ENCODE measurements at places on chromosomes 7 and 10. TPM values are rescaled to one million over a fixed set of nuclear protein-coding genes. Genes with fewer than 3 reads are reported as not detected.

The PRF1 gene
- not detected for total RNA-seq

The FAM25G gene
- not detected for total RNA-seq

The VPS37D gene
- total RNA-seq, result 14.7 TPM

The RAB19 gene
- not detected for total RNA-seq

The DOCK4 gene
- 99.4 TPM for total RNA-seq

The SPAG6 gene
- total RNA-seq, result 1.5 TPM

The STEAP1 gene
- total RNA-seq, result 2.2 TPM

The CLCN1 gene
- not detected for total RNA-seq

The PIP gene
- total RNA-seq, result not detected

DNA sequence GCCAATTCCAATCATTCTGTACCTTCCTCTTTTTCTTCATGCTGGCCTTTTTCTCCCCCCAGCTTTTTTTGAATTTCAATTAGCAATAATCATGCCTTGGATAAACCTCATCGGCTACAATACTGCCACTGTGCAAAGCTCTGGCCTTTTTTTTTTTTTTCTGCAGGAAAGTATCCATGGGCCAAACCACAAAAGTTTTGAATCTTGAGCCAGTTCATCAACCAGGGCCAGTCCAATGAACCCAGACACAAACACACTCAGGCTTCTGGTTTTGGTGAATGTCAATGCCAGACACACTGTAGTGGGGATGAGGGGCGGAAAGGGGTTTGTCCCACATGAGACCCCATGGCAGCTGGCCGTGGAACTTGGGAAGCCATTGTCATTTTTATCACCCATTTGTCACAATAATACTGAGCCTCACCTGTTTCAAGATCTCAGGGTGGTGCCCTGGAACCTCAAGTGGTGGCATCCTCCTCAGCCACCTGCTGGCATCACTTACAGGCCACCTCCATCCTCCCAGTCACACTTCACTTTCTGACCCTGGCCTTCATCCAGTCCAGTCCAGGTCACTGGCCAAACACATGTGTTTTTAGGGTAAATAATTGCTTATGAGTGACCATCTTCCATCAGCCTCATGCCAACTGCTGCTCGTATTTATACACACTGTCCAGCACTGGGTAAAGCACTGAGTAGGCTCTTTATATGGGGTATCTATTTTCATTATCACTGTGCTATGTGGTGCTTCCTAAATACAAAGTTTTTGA, 40.8 kb upstream of the TSPAN33 start:
- DNase-seq, result no peak

- DNase-seq, result no peak
Measured at GRCh38 chr7:134300988-134301387, 15.7 kb downstream of the SLC35B4 start.

GRCh38 chr10:110772454-110773025, 99.2 kb upstream of the PDCD4 start:
- DNase-seq, result no peak

GRCh38 chr7:64755865-64756264, 38.4 kb upstream of the ZNF138 start:
- DNase-seq, result no peak

DNA sequence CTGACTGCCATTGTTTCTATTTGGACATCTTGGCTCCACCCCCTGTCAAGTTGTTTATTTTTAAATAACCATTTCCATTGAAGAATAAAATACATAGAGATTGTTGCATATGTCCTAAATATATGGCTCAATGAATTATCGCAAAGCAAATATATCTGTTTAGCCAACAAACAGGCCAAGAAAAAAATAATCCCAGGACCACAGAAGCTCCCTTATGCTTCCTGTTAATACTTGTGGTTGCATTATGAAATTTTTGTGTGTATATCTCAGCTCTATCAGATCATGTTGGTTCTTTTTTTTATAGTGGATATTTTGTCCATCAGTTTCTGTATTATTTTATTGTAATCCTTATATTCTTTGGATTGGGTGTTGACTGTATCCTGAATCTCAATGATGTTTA, 53.4 kb upstream of the CYP2C8 start:
- DNase-seq, result no peak

GRCh38 chr10:94375374-94375773, 12.6 kb upstream of the NOC3L start:
- DNase-seq, result no peak

DNA sequence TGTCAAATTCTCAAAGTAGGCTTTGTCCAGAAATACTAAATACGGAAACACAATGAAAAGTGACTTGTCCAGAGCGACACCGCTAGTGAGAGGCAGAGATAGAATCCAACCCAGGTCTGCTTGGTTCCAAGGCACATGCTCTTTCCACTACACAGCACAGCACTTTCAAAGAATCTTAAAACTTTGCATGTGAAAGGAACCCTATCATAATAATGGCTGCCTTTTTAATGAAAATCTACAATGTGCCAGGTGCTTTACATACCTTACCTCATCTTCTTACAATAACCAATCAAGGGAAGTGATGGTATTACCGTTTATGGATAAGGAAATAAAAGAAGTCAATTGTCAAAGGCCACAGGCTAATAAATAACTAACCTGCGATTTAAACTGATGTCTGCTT, 2.6 kb downstream of the CHCHD3 start:
- no peak for DNase-seq

DNA sequence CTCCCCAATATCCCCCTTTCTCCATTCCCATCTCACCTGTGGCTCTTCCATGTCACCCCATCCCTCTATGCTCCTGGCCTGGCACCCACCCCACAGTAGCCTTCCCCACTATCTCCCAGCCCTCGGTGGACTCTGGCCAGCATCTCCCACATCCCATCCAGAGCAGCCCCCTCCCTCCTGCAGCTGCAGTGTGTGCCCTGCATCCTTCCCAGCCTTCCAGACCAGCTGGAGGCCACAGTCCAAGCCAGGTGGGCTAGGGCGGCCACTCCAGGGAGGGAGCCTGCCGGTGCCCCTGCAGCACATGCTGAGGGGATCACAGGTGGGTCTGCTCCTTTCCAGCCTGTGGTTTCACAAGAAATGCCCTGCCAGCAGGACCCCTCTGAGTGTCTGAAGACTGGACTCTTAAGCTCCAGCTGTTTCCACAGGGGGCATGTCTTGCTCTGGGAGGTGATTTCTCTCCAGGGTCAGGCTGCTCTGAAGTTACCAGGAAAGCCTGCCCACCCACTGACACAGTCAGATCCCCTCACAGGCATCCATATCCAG, 90.9 kb upstream of the PPIF start:
- no peak for DNase-seq

DNA sequence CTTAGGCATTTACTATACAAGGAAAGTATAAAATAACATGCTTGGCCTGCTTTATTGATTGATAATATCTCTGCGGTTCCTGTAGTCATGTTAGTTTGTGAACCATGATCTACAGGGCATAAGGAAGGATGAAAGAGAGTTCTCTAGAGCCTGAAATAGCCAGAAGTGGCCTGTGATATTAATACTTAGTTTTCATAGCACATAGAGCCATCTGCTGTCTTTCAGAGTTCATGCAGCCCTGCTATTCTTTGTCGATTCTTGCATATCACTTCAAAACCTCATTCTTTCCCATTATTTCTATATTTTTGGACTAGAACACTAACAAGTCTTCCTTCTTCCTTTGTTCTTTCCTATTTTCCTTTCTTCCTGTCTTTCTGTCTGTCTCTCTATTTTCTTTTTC, 26.4 kb upstream of the PRKG1 start:
- DNase-seq, result no peak

DNA sequence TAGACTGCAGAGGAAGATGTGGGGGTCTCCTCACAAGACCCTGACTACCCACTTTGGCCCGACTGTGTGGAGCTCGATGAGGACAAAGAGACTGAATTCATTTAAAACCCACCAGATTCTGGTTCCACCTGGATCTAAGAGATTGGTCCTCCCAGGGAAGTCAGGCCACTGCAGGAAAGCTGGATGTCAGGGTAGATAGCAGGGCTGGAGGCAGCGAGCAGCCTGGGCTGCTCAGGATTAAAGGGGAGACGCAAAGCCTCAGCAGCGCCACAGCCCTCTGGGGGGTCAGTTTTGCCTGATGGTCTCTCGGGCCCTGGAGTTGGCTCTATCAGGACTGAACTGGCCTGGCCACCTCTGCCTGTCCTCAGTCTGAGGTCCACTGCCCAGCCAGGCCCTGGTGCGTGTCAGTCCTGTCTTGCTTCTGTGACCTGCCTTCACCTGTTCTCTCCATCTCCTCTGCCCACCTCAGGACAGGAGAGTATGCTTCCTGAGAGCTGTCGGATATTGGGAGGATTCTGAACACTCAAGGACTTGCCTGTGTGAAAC, 12.2 kb upstream of the KLRG2 start:
- DNase-seq, result no peak

DNA sequence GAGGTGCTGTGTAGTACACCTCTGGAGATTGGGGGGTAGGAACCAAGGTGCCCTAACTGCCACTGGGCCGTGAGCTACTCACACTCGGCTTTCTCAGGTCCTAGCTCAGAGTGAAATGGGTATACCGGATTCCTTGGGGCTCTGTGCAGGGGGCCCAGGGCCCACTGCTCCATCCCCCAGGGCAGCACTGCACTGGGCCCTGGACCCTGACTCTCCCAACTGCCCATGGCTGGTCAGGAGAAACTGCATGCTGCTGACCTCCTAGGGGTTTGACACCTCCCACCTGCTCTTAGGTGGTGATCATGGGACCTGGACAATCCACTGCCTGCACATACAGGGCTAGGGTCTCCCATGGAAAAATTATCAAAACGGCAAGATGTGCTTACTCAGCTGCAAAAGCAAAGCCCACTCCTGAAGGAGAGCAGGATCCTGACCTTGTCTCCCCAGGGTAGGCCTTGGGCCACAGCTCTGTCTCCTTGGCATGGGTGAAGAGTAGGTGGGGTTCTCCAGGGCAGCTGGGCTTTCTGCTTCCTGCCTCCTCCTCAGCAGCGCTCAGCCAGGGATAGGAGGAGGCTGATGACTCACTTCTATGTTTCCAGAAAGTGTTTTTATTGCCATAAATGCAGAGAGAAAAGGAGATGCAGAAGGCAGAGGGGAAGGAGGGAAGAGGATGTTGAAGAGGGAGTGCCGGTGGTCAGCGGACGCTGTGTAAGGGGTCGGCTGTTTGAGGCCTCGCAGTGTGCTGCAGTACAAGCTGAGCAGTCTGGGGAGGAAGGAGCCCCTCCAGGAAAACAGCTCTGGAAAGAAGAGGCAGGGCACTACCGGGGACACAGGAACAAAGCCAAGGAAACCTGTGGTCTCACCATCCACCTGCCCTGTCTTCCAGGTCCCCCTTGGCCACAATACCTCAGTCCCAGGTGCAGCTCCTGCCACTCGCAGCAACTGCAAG, 107.8 kb downstream of the ARHGAP22 start:
- no peak for DNase-seq

- no peak for DNase-seq
Measured at GRCh38 chr7:120723465-120724385, 134.2 kb downstream of the TSPAN12 start.

- no peak for DNase-seq
Measured at GRCh38 chr10:27330074-27330473, 89.5 kb upstream of the ACBD5 start.

- no peak for DNase-seq
Measured at GRCh38 chr10:34522546-34522945, 292.6 kb downstream of the PARD3 start.

DNA sequence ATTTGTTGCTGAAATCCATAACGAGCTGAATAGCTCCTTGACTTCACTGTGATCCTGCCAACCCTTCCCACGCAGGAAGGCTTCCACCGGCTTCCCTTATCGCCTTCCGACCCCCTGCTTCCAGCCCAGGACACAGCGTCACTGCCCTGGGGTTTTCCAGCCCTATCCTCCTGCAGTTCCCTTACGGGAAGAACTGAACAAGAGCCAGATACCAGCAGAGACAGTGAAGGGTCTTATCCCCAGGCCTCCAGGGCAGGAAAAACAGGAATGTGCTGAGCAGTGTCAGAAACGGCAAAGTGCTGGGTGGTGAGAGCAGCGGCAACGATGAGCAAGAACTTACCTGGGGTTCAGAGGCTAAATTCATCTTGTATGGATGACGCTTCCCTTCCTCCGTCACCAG, 22.4 kb downstream of the PDLIM1 start:
- DNase-seq, result no peak

GRCh38 chr7:116316838-116317628, 106.7 kb downstream of the TES start:
- no peak for DNase-seq

- no peak for DNase-seq
Measured at GRCh38 chr10:129531969-129532660, 65.1 kb downstream of the MGMT start.

- no peak for DNase-seq
Measured at GRCh38 chr10:46558392-46559185, 2.1 kb upstream of the GPRIN2 start.

DNA sequence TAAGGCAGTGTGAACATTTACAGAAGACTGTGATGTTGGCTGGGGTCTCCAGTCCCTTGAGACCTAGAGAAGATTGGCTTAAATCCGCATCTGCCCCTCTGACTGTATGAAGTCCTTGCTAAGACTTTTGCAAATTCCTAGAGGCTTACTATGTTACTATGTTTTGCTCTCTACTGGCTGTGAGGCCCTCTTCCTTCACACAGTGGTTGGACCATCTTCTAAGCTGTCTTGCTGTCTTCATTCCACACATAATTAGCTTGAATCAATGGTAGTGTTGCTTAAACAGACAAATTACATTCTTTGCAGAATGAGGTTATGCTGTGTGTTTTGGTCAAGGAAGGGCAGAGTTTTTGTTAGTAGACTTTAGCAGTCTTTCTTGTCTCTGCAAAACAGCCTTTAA, 658.0 kb downstream of the TYW1 start:
- no peak for DNase-seq

- DNase-seq, result no peak
Measured at GRCh38 chr10:29608476-29609301, 26.1 kb downstream of the SVIL start.

DNA sequence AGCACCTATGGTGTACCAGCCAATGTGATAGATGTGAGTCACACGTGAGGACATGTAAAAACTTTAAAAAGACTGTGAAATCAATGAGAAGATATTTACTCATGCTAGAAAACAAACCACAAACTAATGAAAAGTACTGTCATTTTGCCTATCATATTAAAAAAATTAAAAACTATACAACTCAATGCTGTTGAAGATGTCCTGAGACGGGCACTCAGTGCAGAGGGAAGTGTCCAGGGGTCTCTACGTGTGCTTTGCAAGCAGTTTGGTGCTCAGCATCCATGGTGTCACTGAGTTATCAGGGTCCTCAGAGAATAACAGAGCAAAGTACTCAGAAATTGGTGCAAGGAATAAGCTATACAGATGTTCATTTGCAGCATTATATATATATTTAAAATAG, 162.3 kb downstream of the HECW1 start:
- DNase-seq, result no peak

DNA sequence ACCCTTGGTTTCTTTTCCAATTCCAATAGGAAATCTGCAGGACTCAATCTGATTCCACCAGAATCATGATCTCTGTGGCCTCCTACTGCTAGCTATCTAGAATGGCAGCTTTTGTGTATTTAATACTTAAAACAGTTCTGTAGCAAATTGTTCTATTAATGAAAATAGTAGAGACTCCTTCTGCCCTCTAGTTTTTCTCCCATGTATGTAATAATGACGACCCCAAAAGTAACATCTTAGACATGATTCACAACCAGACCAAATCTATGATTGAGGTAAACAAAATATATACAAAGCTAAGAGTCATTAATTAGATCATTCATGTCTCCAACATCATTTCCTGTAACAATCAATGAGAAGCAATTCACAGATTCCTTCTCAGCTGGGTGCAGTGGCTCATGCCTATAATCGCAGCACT, 259.1 kb upstream of the MKLN1 start:
- DNase-seq, result no peak

Measured in cerebellum (tissue), 4 donors.